ENCODE measurements at places on chromosomes 7 and 10.

DNA sequence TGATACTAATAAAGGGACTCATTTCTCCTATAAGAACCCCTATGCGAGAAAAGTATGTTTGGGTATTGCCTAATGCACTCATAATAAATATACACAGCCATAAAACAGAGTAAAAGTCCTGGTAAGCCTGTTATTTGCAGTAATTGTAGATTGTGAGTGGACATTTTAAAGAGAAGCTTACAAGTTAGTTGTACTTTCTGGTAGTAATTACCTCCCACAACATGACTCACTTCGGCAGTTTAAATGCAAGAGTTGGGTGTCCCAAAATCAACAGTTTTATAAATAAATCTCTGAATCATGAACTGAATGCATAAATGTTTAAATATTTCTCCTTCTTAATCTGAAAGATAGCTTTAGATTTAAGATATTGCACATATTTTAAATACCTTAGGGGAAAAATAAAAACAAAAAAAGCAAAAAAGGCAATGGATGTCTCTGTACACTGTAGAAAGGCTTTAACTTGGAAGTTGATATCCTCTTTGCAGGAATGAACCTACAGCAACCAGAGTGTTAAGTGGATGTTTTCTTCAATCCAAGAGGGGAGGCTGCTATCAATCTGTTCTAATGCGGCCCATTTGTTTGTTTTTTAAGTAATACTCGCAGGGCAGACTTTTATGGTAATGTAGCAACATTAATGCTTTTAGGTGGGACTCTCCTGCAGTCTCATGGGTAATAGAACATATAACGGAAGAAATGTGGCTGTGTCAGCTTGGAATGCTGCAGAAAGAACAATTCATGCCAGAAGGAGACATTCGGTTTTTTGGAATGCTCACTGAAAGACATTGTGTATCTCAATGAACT, 57.3 kb upstream of the ZEB1 start:
- DNase-seq, result no peak

GRCh38 chr10:102714621-102715455, at the start of gene SFXN2:
Gene SFXN2, plus strand, starts transcription at chr10:102714636. Its CDS starts 12,001 bp downstream, at chr10:102726637.
- DNase-seq, result peak; percentile 42

GRCh38 chr10:122981066-122981464, 864 bp downstream of the PSTK start:
- DNase-seq, result no peak

- DNase-seq, result no peak
These were observed 2.4 kb upstream of the PSMG3 start for GRCh38 chr7:1572111-1572822.

GRCh38 chr10:111277661-111278060, 200.8 kb downstream of the ADRA2A start:
- no peak for DNase-seq

- DNase-seq, result no peak
These were observed 44.9 kb downstream of the TMEM178B start for GRCh38 chr7:141118767-141119166.

GRCh38 chr10:111996103-111996502, 187.5 kb downstream of the GPAM start:
- DNase-seq, result no peak

DNA sequence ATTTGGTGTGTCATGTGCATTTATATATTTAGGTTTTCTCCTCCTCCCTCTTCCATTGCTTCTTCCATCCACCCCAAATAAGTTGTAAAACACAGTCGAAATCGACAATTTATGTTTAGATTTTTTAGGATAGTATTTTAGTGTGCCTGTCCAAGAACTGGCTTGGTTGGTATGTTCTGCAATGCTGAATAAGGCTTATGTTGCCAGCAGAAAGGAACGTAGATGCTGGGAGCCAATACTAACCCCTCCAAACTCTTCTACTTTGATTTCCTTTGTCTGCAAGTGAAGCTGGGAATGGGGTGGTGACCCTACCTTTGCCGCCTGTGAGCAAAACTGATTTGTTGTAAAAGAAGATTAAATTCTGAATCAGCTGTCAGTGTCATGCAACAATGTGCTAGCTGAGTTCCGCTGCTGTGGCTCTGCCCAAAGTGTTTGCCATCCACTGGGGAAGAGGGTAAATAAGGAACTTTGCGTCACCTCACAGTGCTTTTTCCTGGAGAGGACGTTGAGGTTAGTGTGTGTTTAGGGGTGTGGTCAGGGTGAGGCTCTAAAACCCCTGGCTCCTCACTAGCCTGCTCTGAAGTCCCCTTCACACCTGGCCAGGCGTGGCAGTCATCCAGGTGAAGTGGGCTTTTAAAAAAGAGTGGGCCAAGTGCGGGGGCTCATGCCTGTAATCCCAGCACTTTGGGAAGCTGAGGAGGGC, 44.4 kb downstream of the TACC2 start:
- DNase-seq, result no peak

DNA sequence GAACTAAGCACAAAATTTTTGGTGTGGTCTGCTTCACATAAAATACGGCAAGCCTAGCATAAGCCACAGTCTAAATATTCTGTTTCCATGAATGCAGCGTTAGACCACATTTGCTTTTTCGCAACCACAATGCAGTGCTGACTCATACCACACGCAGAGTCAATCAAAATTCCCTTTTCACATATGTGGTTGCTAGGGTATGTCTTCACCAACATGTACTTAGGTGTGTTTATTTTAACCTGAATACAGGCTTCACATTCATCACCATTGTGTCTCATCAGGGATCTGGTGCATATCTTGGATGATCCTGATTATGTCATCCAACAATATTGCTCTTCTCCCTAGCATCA, 90.8 kb downstream of the CHN2 start:
- peak; percentile 23 for DNase-seq

GRCh38 chr7:115240242-115240641, 318.3 kb downstream of the MDFIC start:
- no peak for DNase-seq

DNA sequence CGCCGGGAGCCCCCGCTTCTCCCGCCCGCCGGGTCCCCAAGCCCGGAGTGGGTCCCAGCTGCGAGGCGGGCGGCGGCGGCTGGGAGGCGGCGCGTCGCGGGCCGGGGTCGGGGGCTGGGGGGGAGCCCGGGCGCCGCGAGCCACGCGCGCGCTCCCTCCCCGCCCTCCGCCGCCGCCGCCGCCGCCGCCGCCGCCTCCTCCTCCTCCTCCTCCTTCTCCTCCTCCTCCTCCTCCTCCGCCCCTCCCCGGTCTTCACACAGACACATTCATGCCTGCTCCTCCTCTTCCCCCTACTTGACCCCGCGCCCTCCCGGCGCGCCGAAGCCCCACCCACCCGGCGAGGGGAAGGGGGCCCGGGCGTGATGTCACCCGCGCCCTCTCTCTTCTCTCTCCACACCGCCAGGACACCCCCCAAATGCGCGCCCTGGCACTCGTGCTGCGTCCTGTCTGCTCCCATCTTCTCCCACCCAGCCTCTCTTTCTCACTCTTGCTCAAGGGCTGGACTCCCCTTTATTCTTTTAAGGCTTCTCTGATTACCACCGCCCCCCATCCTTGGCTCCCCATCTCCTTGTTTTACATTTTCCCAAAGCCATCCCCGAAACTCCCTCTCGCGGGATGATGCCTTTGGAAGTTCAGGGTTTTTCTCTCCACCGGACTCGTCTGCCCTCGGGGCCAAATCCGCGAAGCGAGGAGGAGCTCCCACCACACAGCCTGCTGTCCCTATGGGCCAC, 967 bp upstream of the GLI3 start:
- DNase-seq, result no peak

GRCh38 chr10:52226197-52226847, 87.8 kb upstream of the DKK1 start:
- no peak for DNase-seq

DNA sequence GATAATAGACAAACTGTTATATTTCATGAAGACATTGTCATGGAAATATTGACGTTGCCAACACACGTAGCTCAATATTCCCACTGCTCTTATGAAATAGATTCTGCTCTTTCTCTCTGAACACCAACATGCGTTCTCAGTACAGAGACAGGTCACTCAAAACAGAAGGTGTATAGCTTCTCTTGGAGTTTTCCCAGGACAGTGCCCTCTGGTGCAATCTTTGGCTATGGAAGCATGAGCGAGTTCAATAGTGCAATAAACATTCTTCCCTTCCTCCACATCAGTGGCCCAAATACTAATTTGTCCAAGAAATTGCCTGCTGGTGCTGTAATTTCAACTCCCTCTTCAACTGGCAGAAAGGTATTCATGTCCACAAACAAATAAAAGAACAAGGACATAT, 145.3 kb downstream of the MAGI2 start:
- DNase-seq, result no peak

DNA sequence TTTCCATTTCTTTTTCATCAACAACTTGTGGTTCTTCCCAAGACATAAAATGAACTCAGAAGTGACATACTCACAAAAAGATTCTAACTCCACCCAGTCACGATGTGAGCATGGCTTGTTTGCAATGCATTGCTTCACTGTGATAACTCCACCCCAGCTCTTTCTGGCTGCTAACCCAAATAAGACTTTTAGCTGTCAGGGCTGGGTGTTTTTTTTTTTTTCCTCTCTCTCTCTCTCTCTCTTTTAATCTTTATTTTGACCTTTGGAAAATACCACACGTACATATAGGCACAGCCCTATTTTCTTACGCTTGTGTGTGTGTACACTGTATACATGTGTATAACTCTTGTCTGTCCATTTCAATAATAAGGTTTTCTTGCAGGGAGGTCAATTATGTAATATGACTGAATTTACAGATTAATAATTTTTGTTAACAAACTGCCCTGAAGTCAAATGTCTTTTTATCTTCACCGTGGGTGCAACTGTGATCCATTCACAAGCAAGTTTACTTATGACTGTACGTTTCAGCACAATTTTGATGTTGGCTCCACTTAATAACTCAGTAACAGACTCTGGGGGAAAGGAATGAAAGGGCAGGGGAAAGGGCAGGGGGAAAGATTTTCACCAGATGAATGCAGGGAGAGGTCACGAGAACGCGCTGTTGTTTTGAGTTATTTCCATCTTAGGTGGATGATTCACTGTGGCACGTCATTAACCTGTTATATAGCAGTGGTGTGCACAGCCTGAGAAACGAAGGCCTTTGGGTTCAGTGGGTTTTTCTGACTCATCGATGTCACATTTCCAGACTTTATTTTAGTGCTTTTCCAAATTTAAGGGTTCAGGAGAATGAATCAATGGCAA, 49.1 kb downstream of the APBB1IP start:
- peak; percentile 72 for DNase-seq

- DNase-seq, result no peak
These were observed 8.1 kb upstream of the VDAC2 start for GRCh38 chr10:75202321-75203045.

DNA sequence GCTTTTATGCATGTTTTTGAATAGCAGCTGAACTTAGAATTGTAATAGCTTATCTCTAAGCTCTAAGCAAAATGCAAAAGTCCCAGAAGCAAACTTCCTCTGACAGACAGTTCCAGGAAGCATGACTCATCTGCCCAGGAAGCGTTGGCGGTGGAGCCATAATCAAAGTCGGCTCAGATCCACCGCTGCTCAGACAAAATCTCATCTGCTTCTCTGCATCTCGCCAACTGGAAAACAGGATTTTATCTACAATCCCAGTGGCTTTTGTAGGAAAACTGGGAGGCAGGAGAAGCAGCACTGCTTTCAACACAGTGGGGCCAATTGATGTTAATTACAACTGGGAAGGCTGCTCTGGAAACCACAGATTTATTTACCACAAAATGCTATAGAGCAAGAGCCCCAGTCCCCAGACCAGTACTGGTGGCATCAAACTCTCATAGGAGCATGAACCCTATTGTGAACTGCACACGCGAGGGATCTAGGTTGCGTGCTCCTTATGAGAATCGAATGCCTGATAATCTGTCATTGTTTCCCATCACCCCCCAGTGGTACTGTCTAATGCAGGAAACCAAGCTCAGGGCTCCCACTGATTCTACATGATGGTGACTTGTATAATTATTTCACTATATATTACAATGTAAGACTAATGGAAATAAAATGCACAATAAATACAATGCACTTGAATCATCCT, 99.9 kb downstream of the CUBN start:
- DNase-seq, result peak; percentile 66

DNA sequence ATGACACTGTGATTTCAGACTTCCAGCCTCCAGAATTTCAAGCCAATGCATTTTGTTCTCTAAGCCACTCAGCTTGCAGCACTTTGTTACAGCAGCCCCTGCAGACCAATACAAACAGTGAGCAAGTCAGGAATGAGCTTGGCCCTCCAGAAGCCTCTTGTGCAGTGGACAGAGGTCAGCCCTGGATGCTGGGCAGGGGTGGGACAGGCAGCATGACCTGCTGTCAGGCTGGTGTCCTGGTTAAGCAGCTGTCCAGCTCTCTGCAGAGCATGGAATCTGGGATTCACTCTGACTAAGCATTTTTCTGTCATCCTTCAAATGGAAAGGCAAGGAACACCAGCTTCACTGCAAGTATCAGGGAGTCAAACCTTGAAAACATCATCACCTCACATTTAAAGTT, 85.5 kb upstream of the GDF10 start:
- no peak for DNase-seq

GRCh38 chr10:122171302-122172075, 99.6 kb upstream of the BTBD16 start:
- no peak for DNase-seq

DNA sequence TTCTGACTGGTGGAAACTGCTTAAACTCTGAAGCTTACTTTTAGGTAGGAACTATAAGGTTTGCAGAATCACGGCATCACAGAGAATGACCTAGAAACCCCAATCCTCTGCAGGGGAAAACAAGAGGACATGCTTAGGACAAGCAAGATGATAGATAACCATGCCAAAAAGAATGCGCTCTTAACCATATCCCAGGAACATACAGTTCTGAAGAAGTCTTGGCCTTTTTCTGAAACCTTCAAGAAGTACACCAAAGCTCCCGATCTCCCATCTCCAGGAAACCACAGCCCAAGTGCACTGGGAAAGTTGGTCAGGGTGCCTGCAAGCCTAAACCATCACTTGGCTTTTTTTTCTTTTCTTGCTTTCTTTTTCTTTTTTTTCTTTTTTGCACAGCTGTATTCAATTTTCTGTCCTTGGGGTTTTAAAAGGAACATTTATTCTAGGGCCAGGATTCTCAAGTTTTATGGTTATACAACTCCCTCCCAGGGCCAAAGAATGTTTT, 12.2 kb upstream of the SVIL start:
- DNase-seq, result no peak

DNA sequence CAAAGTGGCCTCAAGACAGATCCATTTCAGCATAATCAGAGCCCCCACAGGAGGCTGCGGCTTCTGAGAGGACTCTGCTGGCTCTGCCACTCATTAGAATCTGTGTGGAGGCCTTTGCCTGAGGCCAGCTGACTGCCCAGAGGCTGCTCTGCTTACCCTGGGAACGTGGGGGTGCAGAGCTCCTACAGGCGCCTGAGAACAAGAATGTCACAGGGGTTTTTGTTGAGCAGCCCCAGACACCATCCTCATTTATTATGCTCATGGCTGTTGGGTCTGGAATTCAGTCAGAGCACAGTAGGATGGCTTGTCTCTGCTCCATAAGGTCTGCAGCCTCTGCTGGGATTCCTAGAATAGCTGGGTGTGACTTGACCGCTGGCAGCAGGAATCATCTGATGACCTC, 101.8 kb upstream of the GDF10 start:
- no peak for DNase-seq

GRCh38 chr10:130300608-130301020, 164.4 kb downstream of the GLRX3 start:
- no peak for DNase-seq
